COR-L47 (cell line): ENCODE measurements at places on chromosomes 11 and 22.

DNA sequence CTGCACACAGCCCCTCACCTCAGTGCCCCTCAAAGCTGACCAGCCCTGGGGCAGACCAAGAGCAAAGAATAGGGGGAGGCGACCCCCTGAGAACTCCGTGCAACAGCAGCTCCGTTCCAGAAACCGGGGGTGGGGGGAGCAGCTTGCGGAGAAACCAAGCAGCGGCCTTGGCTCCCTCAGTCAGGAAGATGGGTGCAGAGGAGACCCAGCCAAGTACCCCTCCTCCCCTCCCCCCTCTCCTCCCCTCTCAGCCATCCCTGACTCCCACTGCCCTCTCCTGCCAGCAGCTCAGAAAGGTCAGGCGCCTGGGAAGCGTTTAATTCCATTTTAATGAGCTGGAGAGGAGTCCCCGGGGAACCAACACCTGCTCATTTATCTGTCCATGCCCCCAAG, 78.9 kb downstream of the PDE2A start:
- no peak for DNase-seq

DNA sequence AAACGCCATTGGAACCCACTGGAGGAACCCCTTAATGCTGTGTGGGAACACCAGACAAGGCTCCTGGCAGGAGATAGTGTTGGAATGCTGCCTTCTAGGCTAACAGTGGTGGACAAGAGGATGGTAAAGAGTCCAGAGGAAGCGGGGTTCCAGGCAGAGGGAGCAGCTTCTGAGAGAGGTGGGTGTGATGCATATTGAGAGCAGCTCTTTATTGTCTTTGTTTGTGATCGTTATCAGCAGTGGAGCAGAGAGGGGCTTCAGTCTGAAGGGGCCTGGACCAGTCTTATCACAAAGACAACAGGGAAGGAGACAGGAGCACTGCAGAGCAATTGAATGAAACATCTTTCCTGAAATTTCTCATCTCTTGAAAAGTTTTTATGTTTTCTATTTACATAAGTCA, 106.8 kb upstream of the PLET1 start:
- DNase-seq: no peak

GRCh38 chr11:37858398-37858797, 1260.4 kb upstream of the RAG2 start:
- DNase-seq: no peak

- DNase-seq: peak; percentile 52
Measured at GRCh38 chr11:84594602-84595001, 1032.5 kb downstream of the DLG2 start.

DNA sequence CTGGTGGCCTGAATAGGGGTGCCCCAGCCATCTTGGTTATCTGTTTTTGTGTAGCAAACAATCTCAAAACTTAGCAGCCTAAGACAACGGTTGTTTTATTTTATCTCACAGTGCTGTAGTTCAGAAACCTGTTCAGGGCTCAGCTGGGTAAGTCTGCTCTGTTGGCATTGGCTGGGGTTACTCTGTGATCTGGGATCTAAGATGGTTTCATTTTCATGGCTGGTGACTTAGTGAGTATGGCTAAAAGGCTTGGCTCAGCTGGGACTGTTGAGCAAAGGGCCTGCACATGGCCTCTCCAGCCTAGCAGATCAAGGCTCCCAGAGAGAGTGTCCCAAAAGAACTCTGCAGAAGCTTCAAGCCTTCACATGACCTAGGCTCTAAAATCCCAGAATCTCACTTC, 60.8 kb upstream of the POU2AF1 start:
- no peak for DNase-seq

DNA sequence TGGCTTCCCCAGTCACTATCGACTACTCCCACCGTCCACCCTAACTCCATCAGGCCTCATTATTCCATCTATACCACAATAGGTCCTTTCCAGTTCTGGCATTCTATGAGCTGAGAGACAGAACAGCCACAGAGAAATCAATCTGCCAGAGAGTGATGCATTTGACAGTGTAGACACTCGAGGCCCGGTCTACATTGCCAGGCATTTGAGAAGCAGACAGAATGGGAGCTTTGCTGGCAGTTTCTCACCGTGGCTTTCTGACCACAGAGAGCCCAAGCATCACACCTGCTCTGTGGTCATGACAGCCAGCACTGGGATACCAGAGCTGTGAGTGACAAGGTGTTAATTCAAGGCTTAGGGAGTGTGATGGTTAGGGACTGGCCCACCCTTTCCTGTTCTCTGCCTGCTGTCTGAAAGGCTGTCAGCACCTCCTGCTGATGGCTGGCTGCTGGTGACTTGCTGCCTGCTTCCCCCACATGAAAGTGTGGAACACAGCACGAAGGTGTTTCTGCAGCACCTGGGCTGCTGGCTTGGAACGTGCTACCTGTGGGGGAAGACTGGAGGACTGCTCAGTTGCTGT, 137.8 kb downstream of the KIRREL3 start:
- DNase-seq: no peak
